ENCODE measurements at places on chromosomes 13 and 19.

GRCh38 chr13:94343243-94343585 is 136.3 kb downstream of the DCT start:
- no peak for DNase-seq

DNA sequence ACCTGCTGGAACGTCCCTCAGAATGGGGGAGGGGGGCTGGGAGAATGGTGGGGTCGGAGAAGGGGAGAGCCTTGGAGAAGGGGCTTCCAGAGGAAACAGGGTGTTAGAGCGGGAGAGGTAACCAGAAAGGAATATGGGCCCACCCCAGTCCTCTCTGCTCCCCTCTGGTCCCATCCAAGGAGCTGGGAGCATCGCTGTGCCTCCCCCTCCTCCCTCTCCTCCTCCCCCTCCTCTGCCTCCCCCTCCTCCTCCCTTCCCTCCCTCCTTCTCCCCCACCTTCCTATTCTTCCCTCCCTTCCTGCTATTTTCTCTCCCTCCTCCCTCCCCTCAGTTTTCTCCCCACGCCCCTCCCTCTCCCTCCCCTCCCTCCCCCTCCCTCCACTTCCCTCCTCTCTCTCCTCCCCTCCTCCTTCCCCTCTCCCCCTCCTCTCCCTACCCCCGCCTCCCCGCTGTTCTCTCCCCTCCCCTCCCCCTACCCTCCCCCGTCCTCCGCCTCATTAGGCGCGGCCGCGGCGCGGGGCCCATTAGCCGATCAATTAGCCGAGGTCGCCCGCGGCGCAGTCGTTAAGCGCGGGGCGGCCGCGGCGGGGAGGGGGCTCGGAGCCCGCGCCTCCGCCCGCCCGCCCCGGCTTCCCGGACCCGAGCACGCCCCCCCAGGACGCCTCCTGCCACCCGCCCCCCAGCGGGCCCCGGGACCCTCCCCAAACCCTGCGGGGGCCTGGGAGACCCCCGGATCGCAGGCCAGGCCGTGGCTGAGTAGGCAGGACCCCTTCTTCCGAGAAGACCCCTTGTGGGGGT is 15.4 kb downstream of the TLE5 start:
- DNase-seq = no peak

- no peak for DNase-seq
Observed at GRCh38 chr13:113654591-113655345, 3.2 kb downstream of the ATP4B start.

DNA sequence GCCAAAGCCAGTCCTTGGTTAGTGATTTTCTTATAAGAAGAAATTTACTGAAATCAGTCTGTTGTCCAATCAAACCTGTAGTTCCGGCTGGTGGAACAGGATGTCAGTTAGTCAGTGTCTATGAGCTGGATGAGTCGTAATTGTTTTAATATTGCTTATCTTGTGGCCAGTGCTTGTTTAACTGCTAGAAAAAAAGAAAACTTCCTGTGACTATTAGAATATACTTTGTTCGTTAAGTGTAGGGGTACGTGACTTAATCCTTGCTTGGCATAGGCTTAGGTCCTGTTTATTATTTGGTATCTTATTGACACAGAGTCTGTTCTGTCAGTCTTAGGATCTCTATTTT is 1484.8 kb upstream of the MIR17HG start:
- DNase-seq = no peak

- no peak for DNase-seq
Observed at GRCh38 chr19:13044231-13044836, 49.1 kb downstream of the NFIX start.

DNA sequence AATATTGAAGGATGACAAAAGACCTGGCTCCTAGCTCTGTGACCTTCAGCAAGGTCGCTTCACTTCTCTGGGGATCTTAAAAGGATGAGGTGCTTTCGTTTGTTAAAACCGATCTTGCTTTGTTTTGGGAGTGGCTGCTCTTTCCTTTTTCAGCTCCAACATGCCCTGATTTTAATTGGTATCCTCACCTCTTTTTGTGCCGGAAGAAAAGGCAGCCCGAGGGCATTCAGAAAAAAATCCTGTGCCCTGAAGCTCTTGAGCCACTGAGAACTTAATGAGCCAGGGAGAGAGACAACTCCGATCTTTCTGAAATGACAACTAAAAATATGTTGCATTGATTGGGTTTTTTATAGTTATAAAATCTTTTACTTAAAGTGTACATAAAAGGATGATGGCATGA is 19.4 kb downstream of the CLDN10 start:
- no peak for DNase-seq

DNA sequence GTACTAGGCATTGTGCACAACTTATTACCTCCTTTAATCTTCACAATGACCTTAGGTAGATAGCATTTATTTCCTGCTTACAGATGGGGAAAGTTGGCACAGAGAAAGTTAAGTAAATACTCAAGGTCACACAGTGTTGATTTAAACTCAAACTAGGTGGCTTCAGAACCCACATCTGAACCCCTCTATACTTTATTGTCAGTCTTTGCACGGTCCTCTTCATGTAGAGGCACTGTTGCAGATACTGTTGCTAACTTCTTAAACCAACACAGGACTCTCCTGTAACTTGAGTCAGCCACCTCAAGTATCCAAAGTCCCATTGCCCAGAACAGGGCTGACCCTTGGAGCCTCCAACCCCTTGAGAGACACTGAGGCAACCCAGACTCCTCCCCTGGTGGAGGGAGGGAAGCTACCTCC is 48.8 kb downstream of the FRY start:
- DNase-seq = no peak

- DNase-seq = no peak
Observed at GRCh38 chr19:15671237-15671821, 1.6 kb upstream of the CYP4F12 start.

- DNase-seq = no peak
Observed at GRCh38 chr13:104460554-104460953, 1394.3 kb upstream of the SLC10A2 start.

- DNase-seq = no peak
Observed at GRCh38 chr19:55105237-55105636, 12.2 kb downstream of the PPP1R12C start.

DNA sequence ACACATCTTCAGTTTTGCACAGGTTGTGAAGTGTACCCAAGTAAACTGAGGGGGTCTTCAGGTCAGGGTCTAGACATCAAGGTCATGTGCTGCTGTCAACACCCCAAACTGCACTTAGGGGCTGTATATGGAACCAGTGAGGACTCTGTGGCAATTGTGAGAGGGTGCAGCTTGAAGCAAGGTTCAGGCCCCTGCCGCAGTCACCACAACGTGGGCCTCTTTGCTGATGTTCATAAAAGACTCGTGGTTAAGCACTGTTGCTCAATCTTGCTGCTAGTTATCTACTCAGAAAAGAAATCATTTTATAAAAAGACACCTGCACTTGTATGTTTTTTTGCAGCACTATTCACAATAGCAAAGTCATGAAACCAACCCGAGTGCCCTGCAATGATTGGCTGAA is 907.4 kb downstream of the UQCRFS1 start:
- no peak for DNase-seq

DNA sequence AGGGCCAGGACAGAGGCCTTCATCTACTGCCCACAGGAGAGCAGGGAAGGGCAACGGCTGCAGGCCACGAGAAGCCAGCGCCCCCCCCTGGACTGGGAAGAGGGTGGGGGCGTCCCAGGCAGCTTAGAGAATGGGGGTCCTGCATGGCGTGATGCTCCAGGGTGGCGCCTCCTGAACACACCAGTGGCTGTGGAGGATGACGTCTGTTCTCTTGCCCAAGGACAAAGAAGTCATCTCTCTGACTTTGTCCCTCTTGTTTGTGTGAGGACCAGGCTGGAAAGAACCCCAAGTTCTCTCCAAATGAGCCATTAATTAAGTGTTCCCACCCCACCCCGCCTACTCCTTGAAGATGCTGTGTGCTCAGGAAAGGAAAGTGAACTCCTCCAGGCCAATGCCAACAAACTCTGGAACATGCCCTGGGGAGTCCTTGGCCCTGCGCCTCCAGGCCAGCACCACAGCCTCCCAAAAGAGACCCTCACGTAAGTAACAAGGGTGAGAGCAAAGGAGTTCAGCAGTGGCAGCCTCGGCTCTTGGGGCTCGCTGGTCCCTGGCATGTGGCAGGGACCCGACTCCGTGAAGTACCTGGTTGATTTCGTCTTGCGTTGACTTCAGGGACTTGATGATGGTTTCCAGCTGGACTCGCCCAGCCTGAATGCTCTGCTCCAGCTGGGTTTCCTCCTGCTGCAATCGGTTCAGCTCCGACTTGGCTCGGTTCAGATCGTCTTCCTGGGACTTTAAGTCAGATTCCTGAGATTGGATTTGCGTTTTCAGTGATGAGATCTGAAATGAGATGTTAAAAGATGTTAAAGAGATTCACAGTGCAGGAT is 68.4 kb downstream of the EPS15L1 start:
- DNase-seq = no peak

DNA sequence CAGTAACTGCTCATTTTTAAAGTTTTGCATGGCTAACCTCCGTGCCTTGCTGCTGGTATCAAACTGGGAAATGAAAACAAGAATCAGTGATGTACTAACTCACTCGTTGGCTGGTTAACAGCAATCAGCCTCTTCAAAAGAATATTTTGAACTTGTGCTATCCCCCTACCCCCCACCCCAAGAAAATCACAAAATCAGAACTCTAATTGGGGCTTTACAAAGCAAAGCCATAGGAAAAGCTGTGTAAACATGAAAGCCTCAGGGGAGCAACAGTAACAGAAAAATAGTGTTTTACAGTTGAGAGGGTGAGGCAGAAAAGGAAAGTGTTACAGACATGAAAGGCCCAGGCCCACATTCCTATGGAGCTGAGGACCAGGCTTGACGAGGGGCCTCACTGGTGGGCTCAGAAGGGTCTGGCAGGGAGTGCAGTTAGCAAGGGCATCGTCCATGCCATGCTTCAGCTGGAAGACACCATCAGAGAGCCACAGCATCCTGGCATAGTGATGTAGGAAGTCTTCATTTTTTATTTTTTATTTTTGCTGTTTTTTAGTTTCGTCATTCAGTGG is 217.6 kb downstream of the PCCA start:
- DNase-seq = no peak

DNA sequence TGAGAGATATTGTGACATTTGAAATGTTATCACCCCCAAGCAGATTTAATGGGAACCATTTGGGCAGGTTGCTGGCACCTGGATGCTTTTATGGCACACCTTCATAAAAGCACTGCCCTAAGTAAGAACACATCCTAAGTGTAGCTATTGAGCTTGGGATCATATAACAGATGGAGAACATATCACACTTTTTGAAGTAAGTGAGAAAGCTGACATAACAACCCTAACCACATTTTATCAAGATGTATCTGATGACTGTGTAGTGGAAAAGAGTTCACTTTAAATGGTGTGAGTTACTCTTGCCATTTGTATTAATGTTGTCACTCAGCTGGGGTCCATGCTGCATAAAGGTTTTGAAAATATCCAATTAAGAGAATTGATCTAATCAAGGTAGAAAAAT is 287.9 kb downstream of the DCLK1 start:
- no peak for DNase-seq

DNA sequence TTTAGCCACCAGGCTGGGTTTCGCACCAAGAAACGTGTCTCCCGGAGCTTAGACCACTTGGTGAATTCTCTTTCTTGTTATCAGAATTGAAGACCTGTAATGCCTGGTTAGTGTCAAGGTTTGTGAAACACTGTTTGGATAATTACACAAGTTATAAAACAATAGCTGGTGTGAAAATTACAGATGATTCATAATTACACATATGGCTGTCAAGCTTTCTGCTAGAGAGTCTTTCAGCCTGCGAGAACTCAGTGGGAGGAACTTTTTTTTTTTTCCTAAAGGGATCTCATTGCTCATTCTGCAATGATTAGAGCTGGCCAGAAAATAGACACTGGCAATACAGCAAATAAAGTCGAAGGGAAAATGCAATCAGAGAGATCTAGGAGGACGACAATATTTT is 13.4 kb upstream of the KLK4 start:
- DNase-seq = no peak

DNA sequence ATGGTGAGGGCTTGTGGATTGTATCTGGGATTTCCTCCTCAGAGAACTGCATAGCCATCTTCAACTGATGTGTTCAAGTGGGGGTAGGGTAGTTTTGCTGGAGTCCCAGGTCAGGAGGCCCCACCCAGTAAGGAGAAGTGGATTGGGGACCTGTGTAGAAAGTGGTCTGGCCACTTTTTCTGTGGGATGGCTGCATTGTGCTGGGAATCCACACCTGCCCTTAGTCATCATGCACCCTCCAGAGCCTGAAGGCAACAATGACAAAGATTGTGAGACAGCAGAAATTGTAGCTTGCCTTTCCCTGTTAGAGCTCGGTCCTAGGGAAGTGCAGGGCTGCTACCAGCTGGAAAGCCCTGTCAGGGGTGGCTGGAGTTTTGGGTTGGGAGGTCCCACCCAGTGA is 255.4 kb downstream of the NDFIP2 start:
- no peak for DNase-seq

DNA sequence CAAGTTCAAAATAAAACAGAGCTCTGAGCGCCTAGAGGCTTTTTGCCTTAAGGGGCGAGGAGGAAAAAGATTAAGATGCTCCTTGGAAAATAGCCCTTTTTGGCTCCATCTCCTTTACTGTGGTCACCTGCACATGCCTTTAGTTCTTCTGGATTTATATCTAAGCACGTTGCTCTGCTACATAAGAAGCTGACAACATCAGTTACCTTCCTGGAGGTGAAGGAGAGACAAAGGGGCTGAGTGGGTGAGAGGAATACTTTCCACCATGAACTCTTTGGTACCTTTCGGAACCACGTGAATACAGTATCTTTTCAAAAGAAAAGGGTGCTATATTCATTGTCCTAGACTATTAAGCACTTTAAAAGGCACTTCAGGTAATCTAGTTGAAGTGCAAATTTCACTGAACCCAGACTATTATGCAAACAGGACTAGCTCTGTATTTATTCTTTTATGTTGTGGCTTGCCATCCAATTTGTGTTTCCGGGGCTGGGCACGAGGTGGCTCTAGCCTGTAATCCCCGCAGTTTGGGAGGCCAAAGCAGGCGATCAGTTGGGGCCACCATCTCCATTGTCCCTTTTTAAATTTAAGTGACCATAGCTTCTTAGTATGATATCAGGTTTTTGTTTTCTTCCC is 201.5 kb downstream of the TM9SF2 start:
- no peak for DNase-seq

DNA sequence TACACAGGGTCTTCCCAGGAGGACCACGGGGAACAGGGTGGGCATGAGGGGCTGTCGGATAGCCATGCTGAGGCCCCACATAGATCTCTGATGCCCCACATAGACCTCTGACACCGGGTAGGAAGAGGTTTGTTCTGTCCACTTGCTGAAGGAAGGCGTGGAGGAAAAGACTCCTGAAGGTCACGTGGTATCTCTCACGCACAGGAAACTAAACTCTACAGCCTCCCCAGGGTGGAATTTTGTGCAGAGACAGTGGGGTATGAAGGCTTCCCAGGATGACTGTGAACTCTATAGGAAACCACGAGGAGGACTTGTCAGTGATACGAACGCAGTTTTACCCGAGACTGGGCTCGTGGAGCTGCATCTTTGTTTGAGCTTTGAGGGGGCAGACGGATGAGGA is 2.8 kb downstream of the EVI5L start:
- DNase-seq = no peak

Measured in activated T-helper 1 cell treated with anti-CD3 and anti-CD28 coated beads, Interleukin-2, amount 50 U/mL, for 16 hours (primary cell).